Hindlimb muscle (tissue), 1 donor: ENCODE measurements at places on chromosomes 11 and 22.

GRCh38 chr22:41482319-41482935, 13.5 kb downstream of the ACO2 start:
- no peak for DNase-seq

DNA sequence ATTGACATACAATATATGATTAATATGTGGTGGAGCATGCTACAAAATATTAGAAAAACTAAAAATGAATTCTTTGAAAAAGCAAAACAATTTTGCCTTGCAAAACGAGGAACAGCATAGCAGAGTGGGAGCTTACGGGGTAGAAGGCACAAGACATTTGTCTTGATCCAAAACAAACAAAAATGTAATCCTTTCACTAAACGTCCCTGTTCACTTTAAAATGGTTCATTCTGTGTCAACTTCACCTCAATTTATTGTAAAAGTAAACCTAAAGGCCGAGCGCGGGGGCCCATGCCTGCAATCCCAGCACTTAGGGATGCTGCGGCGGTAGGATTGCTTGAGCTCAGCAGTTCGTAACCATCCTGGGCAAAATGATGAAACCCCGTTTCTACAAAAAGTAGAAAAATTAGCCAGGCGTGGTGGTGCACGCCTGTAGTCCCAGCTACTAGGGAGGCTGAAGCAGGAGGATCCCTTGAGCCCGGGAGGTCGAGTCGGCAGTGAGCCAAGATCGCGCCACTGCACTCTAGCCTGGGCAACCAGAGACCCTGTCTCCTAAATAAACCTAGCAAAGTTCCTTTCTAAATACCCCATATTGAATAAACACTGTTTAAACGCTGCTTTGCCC, 2.0 kb downstream of the PRDM10 start:
- no peak for DNase-seq

DNA sequence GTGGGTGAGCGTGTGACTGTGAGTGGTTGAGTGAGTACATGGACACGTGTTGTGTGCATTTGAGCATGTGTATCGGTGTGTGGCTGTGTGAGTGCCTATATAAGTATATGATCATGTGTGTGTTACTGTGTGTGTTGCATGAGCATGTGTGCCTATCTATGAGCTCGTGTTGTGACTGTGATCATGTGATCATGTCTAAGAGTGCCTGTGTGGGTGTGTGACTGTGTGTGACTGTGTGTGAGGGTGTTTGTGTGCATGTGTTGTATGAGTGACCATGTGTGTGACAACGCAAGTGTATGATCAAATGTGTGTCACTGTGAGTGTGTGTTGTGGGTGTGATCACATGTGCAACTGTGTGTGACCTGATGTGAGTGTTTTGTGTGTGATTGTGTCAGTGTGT, 88.8 kb downstream of the UBASH3B start:
- DNase-seq: no peak

DNA sequence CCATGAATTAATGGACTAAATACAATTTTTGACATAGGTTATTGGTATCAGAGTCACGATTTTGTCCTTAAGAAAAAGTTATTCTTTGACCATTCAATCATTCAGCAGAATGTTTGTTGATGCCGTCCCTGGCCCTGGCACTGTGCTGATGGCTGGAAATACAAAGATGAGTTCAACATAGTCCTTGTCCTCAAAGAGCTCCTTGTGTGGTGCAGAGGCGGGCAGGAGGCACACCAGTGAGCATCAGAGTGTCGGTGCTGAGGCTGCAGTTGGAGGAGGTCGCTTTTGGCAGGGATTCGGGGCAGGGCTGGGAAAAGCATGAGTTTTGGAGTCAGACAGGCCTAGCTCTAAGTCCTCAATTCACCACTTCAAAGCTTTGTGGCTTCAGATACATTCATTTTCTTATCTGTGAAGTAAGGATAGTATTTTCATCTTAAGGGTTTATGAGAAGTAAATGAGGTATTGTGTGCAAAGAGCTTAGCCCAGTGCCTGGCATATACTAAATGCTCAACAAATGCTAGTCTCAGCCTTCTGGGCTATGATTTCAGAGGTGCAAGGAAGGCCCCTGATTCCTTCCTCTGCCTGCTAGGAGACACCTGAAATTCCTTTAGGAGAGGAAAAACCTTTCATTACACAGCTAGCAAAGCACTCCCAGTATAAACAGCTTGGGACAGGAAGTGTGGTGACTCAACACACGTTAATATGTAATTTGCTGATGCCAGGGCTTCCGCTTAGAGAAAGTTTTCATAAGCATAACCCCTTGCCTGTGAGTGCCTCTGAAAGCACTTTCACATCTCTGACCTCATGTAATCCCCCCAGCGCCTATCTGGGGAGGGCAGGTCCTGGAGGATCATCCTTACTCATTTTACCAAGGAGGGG, 113.8 kb downstream of the NECTIN1 start:
- no peak for DNase-seq

DNA sequence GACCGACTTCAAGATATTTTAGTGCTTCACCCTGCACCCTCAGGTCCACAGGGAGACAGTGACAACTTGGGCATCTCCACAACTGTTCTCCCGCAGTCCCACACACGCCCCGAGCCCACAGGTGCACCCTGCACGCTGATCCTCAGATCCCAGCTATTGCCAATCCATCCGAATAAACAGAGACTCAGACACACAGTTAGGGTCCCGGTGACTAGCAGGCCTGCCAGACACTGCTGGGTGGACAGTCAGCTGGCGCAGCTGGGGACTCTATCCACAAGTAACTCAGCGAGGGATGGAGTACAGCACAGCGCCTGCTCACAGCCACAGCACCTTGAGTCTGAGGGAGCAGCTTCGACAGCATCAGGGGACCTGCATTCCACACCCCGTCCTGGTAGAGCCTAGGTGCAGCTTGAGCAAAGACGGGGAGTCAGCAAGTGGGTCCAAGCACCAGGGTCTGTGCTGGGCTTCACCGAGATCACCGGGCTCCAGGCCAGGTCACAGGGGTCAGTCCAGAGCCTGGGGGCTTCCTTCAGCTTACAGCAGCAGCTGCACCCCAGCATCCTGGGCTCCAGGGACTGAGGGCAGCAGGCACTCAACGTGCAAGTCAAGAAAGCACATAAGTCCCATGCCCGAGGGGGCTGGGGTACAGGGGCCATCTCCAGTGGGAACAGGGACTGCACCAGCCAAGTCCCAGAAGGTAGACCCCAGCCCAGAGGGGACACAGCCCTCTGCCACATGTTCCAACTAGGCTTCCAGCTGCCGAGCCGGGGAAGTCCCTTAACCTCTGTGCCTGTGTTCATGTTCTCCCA, 7.6 kb downstream of the RPL3 start:
- DNase-seq: no peak

DNA sequence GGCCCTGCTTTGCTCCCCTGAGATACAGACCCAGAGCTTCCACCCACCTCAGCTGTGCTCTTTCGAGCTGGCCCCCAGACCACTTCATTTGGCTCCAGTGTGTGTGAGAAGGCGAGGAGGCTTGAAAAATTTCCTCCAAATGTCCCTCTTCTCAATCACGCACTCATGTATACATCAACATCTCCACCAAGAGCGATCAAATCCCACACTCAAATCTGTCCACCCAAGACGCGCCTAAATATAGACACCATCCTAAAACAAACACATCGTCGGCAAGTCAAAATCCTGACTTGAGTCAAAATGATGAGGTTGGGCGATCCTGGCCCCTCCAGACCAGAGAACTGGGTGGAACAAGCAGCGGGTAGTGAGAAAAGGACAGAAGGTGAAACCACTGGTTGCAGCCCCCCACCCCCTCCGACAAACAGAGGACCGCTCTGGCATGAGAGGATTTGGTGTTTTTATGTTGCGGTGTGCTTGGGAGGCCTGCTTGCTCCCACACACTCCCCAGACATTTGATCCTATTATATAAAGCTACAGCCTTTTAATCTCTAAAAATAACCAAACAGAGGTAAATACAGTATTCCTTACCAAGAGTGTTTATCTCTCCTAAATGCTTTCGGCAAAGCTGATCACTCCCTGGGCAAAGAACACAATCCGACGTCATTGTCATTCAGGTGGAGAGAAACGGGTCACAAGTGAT, 10.2 kb downstream of the MN1 start:
- DNase-seq: no peak

- DNase-seq: no peak
These were observed 15.8 kb upstream of the SIK2 start for GRCh38 chr11:111586388-111586831.

GRCh38 chr22:50118129-50118528, 28.3 kb downstream of the MOV10L1 start:
- DNase-seq: no peak

DNA sequence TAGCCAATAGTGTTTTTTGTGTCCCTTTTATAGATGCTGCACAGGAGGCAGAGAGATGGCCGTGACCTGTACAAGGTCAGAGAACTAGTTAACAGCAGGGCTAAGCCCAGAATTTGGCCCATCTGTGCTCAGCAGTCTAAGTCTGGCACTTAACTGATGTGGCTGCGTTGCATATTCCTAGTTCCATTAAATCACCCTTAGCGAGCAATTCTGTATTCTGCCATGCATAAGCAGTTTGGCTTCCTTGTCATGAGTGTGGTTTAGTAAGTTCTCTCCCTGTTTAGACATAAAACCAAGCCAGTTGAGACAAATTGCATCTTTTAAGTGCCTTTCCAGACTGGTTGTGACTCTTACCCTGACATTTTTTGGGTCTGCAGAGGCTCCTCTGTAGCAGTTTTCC, 230.6 kb upstream of the TENM4 start:
- no peak for DNase-seq

DNA sequence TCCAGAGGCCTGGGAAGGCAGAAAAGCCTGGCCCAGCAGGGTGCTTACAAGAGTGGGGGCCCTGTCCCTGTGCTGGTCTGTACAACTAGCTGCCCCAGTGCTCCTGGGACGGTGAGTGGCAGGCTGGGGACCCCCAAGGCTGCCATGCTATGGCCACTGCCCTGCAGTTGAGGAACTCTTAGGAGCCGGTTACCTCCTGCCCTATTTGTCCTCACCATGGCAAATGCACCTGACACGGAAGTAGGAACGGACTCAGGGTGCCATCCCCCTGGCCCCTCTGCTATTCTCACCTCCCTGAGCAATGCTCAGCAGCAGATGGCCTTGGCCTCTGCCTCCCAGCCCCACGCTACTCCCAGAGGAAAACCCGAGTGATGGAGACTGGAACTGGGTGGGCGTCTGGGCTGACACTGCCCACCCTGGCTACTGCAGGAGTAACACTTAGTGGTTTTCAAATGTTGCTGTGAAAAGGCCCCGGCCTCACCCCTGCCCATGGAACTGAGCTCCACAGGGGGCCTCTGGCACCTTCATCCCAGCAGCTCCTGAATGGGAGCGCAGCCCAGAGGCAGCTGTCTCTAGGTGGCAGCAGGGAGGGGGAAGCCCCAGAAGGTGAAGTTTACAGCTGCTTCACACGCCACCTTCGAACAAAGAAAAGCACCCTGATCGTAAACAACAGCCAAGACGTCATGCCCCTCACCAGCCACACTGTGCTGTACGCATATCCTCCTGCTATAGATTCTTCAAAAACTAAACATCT, 105.3 kb downstream of the CTTN start:
- no peak for DNase-seq

DNA sequence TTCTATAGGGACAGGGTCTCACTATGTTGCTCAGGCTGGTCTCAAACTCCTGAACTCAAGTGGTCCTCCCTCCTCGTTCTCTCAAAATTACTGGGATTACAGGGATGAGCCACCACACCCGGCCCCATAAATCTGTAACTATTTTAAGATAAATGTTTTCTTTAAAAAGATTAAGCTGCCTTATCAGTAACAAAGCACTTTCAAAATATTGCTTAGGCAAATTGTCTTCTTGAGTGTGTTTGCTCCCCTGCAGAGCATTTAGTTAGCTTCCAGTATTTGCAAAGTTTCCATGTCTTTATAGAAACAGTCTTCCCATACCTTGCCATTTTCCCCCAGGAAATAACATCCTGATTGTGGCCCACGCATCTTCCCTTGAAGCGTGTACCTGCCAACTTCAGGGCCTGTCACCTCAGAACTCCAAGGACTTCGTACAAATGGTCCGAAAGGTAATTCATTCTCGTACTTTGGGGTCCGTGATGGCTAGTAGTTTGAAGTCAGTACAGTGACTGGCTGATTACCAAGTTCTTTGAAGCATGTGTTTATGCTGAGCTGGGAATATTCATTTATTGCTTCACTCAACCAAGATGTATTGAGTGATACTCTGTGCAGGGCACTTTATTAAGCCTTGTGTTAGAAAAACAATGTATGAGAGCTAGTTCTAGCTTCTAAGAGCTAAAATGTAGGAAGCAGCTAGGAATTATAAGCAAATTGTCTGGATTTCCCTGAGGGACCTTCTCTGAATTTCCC, 30.4 kb upstream of the CRTAM start:
- no peak for DNase-seq

DNA sequence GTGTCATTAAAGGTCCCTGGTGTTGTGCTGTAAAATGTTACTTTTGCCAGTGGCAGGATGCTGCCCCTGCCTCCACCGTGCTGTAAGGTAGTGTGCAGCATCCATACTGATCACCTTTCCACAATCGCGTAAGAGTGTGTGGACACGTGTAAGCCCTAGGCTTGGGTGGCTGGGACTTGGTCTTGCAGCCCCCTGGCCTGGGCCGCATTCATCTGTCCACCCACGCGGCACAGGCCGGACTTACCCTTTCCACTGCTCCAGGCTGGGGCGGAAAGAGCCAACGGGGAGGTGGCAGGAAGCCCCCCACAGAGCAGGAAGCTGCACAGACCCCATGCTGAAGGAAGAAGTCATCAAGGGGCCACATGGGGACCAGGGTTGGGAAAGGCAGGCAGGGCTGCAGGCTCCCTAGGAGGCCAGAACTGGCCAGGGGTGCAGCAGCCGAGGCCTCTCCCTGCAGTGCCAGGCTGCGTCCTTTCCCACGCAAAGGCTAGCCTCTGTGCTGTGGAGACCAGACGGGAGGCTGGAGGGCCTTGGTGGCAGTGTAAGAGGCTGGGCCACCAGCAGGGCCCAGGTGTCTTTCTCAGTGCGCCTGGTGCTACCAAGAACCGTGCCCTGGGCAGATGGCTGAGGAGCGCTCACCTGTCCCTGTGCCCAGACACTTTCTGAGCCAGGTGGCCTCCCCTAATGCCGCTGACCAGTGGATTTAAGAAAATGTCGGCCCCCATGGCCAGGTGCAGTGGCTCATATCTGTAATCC, 11.7 kb upstream of the TMEM191C start:
- DNase-seq: no peak

GRCh38 chr22:24707470-24707801, 67.1 kb downstream of the PIWIL3 start:
- DNase-seq: no peak

DNA sequence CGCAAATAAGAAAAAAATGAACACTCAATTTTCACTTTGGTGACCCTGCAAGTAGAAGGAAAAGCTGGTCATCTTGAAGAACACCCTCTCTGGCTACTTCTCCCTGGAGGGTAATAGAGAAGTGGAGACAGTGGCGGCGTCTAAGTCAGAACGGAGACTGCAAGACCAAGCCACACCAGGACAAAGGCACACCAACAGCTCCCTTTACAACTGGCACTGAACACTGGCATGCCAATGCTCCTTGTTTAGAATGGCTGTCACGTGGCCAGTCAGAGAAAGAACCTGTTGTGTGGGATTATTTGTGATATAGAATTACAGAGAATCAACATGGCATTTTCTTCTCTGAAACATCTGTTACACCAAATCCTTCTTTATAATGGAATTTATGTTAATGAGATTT, 61.3 kb upstream of the YPEL1 start:
- no peak for DNase-seq

GRCh38 chr11:69852056-69852455, 32.8 kb upstream of the FGF3 start:
- DNase-seq: no peak

- DNase-seq: no peak
These were observed 32.3 kb upstream of the POU2AF2 start for GRCh38 chr11:111213256-111213655.
